Astrocyte (in vitro differentiated cells and primary cell): ENCODE measurements at places on chromosomes 3 and 15. TPM values are rescaled to one million over a fixed set of nuclear protein-coding genes. Genes with fewer than 3 reads are reported as not detected.

DNA sequence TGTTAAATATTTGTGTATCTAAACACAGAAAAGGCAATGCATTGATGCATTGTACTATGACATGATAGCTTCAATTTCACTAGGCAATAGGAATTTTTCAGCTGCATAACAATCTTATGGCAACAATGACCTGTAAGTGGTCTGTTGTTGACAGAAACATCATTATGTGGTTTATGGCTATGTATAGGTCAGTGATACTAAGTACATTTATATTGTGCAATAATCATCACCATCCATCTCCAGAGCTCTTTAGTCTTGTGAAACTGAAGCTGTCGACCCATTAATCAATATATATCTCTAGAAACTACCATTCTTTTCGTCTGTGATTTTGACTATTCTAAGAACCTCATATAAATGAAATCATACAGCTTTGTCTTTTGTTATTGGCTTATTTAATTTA, 200.1 kb upstream of the ZNF717 start:
- no peaks in the 10 kb centered on the region for H3K4me1 ChIP-seq
- no peak overlapping the region for H3K27ac ChIP-seq
- DNase-seq, result no peak
- H3K4me3 ChIP-seq, result no peak overlapping the region
- H3K36me3 ChIP-seq, result no peaks in the 10 kb centered on the region

GRCh38 chr3:44159696-44160300, 81.9 kb upstream of the TOPAZ1 start:
- no peaks in the 10 kb centered on the region for H3K36me3 ChIP-seq
- no peak overlapping the region for H3K27ac ChIP-seq
- no peak overlapping the region for H3K4me3 ChIP-seq
- no peaks in the 10 kb centered on the region for H3K27me3 ChIP-seq
- H3K4me1 ChIP-seq, result no peaks in the 10 kb centered on the region

GRCh38 chr3:138935863-138936740, 10.8 kb downstream of the FOXL2 start:
- peak overlapping the region; percentile 38 for H3K4me3 ChIP-seq
- no peaks in the 10 kb centered on the region for H3K36me3 ChIP-seq
- H3K4me1 ChIP-seq, result peaks cover 3% of the 10 kb centered on the region
- H3K27me3 ChIP-seq, result peaks cover 59% of the 10 kb centered on the region

DNA sequence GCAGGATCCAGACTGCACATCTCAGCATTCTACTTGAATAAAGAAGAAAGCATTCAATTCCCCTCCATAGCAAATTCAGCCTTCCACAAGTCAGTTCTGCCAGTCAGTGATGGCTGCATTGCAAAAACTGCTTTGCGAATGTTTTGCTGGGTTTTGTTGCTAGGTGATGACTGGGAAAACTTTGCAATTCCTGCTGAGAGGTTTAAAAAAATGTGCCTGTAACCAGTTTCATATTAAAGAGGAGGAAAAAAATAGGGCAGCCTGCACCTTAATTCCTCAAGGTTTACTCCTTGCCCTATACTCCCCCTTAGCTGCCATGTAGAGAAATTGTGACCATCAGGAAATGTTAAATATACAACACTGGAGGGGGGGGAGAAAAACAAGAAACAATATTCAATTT, 225.6 kb upstream of the ATP11B start:
- no peaks in the 10 kb centered on the region for H3K36me3 ChIP-seq
- H3K27me3 ChIP-seq, result no peaks in the 10 kb centered on the region
- H3K4me3 ChIP-seq, result no peak overlapping the region

DNA sequence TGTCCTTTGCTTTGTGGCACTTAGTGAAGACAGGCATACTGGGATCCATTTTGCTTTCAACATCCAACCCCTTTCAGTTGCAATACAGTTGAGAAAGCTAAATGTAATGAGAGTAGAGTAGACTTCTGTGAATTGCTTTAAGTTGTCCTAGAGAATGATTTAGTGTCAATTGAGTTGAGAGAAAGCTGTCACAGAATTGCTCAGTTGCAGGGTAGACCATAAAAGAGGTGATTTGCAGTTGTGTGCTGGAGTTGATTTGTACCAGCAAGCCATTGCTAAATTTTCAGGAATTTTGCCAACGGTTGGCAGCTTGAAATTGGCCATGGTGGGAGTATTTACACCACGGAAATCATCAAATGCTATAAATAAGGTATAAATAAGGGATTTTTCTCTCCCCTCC, 2.2 kb downstream of the ABHD5 start:
- no peak overlapping the region for H3K4me3 ChIP-seq
- H3K27me3 ChIP-seq, result no peaks in the 10 kb centered on the region
- H3K36me3 ChIP-seq, result no peaks in the 10 kb centered on the region
- H3K4me1 ChIP-seq, result peaks cover 12% of the 10 kb centered on the region
- DNase-seq, result no peak

DNA sequence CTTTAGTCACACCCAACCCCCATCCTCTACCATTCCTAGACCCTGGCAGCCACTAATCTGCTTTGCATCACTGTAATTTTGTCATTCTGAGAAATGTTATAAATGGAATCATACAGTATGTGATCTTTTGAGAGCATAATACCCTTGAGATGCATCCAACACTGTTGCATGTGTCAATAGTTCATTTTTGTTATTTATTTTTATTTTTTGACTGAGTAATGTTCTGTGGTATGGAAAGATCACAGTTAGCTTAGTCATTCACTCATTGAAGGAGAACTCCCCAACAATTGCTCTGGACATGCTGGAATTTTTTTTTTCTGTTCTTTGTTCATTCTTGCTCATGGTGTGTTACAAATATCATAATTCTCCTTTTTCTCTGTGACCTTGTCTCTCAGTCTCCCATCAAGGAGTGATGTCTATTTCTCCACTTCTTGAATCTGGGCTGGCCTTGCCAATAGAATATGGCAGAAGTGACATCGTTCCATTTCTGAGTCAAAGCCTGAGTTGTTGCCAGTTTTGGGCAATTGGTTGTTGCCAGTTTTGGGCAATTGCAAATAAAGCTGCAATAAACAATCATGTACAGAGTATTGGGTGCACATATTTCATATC, 6.8 kb upstream of the ADPGK start:
- no peaks in the 10 kb centered on the region for H3K36me3 ChIP-seq
- no peak overlapping the region for H3K4me3 ChIP-seq
- H3K4me1 ChIP-seq, result peaks cover 15% of the 10 kb centered on the region
- H3K27ac ChIP-seq, result no peak overlapping the region

GRCh38 chr3:18825665-18826064, 322.6 kb upstream of the KCNH8 start:
- H3K4me3 ChIP-seq, result no peak overlapping the region
- no peaks in the 10 kb centered on the region for H3K4me1 ChIP-seq
- no peaks in the 10 kb centered on the region for H3K27me3 ChIP-seq
- H3K36me3 ChIP-seq, result no peaks in the 10 kb centered on the region
- no peak for DNase-seq

DNA sequence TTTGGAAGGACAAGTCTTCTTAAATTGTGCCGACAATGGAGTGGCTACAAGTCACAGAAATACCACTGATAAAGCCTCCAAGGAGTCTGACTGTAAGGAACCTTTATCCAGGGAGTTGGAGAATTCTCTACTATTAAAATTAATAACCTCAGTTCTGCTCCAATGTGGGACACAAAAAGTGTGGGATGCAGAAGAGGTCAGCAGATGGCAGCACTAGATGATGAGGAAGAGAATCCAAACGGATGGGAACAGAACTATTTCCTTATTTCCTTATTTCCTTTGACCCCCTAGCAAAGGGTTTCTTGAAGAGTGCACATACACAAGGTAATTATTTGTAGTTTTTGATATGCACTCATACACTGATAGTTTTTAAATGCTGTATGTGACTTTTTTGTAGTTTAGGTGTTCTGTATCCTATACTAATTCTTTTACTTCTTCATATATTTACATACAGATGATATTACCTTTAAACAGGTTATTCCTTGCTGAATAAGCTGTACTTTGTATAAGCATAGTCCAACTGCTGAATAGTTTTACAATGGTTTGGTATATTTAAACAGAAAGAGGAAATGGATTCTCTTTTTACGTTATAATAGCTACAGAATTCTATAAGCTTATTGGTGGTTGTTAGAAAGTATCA, 25.6 kb upstream of the NLGN1 start:
- peak; percentile 10 for DNase-seq
- H3K27ac ChIP-seq, result no peak overlapping the region
- H3K4me1 ChIP-seq, result no peaks in the 10 kb centered on the region
- no peaks in the 10 kb centered on the region for H3K36me3 ChIP-seq

GRCh38 chr3:2071531-2071930, 27.1 kb upstream of the CNTN4 start:
- H3K4me3 ChIP-seq, result no peak overlapping the region
- no peak for DNase-seq
- H3K4me1 ChIP-seq, result no peaks in the 10 kb centered on the region
- H3K27me3 ChIP-seq, result no peaks in the 10 kb centered on the region
- no peak overlapping the region for H3K27ac ChIP-seq
- H3K36me3 ChIP-seq, result no peaks in the 10 kb centered on the region

DNA sequence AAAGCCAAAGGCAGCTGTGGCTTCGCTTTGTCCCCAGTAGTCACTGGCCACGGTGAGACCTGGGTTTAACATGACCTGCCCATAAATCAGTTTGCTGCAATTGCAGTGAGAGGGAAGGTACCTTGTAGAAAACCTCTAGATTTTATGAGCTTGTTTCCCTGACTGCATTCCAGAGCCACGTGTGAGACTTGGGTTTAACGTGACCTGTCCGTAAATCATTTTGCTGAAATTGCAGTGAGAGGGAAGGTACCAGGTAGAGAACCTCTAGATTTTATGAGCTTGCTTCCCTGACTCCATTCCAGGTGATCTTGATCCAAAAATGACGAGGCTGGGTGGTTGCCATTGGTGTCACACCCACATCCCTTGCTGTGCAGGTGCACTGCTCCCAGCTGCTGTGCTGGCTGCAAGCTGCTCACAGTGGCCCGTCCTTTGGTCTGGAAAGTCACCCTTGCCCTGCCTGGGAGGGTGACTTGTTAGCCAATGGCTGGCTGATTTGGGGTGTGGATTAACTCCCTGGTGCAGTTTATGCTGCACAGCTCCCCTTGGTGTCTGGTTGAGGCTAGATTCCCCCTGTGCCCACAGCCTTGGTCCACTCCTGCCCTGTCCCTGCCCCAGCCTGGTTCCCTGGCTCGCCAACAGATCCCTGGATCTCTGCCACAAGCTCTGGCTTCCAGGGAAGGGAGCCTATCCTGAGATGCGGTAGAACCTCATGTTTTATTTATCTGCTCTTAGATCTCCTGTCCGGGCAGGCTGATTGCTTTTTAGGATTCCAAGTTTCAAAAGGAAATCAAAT, 192.7 kb upstream of the CTDSPL start:
- no peak overlapping the region for H3K27ac ChIP-seq
- no peak for DNase-seq
- no peak overlapping the region for H3K4me3 ChIP-seq
- H3K27me3 ChIP-seq, result peaks cover 12% of the 10 kb centered on the region

GRCh38 chr3:94241986-94242385, 179.1 kb downstream of the NSUN3 start:
- no peak overlapping the region for H3K27ac ChIP-seq
- H3K27me3 ChIP-seq, result no peaks in the 10 kb centered on the region
- no peak for DNase-seq
- H3K36me3 ChIP-seq, result no peaks in the 10 kb centered on the region

DNA sequence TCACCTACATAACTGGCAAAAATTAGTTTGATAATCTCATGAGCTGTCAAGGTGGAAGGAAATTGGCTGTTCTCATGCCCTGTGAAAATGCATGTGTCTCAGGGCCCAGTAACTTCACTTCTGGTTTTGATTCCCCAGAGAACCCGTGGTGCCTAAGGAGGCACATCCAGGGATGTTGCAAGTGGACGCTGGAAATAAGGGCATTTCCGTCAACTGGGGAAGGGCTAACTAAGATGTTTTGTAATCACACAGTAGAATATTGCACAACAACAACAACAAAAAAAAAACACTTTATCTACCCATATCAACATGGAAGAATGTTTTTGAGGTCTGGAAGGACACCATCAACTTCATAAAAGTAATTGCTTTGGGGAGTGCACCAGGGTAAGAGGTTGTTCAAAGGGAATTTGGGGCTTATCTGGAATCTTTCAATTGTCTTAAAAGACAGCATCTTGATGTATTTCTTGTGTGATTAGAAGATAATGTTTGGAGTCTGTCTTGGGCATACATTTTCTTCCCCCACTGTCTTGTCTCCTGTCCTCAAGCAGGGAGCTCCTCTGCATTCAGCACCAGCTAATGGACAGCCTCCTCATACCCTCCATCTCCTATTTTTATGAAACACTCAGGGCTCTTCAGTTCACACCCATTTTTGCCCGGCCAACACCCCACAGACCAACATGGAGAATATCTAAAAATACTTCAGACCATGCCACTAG, 37.2 kb upstream of the PRR20G start:
- no peaks in the 10 kb centered on the region for H3K27me3 ChIP-seq
- no peak overlapping the region for H3K27ac ChIP-seq
- H3K36me3 ChIP-seq, result no peaks in the 10 kb centered on the region
- DNase-seq, result no peak
- H3K4me1 ChIP-seq, result no peaks in the 10 kb centered on the region

- H3K27ac ChIP-seq, result no peak overlapping the region
- H3K4me3 ChIP-seq, result no peak overlapping the region
- no peak for DNase-seq
- H3K36me3 ChIP-seq, result no peaks in the 10 kb centered on the region
- H3K4me1 ChIP-seq, result no peaks in the 10 kb centered on the region
- no peaks in the 10 kb centered on the region for H3K27me3 ChIP-seq
These were observed 12.4 kb downstream of the ZNF710 start for GRCh38 chr15:90013503-90013937.

DNA sequence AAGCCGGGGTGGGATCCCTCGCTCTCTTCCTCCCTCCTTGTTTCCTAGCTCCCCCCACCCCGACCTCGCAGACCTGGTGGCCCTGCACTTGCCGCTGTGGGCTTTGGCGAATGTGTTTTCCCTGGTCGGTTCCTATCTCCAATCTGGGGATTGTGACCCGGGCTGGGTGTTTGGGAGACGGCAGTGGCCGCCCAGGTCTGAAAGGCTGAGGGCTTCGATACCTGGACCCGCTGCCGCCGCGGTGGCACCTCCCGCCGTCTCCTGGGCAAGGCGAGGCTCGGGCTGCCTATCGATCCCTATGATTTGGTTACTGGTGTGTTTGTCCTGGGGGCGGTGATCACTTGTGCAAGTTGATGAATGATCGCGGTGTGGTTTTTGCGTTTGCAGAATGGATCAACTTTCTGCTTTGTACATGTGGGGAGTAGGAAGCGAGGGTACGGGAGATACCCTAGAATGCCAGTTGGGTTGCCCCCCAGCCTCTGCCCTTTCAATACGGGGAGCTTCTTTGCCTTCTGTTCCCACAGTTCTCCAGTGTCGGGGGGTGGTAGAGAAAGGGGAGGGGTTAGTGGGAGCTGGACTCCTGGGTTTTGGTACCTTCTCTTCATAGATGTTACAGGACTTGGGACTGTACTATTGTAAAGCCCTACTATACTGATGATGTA, 3.0 kb downstream of the BBX start:
- peak overlapping the region; percentile 95 for H3K4me3 ChIP-seq
- peaks cover 3% of the 10 kb centered on the region for H3K36me3 ChIP-seq
- DNase-seq, result peak; percentile 2
- H3K4me1 ChIP-seq, result peaks cover 10% of the 10 kb centered on the region

The DAZL gene
- not detected in 2 replicates for total RNA-seq

The PDZRN3 gene
- total RNA-seq, result 19.8 and 25.2 TPM in 2 replicates

The SI gene
- total RNA-seq, result not detected in 2 replicates

The FEZF2 gene
- not detected in 2 replicates for total RNA-seq

The ZDHHC23 gene
- total RNA-seq, result 0.67 and 0.68 TPM in 2 replicates

The MYZAP gene
- total RNA-seq, result 0.41 TPM in 1 of 2 replicates, not detected in the other
